ENCODE measurements at places on chromosomes 5 and 9.
A peak's percentile ranks its signal among the peaks of the same experiment; 100 is the strongest.

DNA sequence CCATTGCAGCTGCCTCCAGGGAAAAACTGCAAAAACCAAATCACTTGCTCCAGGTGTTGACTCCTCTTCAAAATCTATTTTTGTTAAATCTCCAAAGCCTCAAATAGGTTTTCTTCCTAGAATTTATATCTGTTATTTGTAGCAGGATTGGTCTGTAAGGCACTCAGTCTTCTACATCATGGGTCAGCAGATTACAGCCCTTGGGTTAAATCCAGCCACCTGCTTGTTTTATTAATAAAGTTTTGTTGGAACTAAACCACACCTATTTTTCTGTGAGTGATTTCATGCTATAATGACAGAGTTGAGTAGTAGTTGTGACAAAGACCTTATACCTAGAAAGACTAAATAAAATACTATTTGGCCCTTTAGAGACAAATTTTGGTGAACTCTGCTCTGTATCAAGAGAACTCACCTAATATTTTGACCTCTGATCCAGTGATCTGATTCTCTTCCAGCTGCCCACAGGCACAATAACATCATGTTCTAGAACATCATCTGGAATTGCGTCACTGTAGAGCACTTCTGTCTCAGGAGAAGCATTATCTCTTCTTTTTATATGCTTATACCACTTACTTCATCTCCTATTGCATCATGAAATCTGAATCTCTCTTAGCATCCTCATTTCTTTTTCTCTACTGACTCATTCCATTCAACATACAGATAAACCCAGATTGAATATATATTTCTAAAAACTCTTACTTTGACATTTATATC is 130.1 kb downstream of the RPS23 start:
- DNase-seq, result no peak

- DNase-seq, result peak; percentile 33
These were observed 724 bp downstream of the TCERG1 start for GRCh38 chr5:146447734-146448380.

DNA sequence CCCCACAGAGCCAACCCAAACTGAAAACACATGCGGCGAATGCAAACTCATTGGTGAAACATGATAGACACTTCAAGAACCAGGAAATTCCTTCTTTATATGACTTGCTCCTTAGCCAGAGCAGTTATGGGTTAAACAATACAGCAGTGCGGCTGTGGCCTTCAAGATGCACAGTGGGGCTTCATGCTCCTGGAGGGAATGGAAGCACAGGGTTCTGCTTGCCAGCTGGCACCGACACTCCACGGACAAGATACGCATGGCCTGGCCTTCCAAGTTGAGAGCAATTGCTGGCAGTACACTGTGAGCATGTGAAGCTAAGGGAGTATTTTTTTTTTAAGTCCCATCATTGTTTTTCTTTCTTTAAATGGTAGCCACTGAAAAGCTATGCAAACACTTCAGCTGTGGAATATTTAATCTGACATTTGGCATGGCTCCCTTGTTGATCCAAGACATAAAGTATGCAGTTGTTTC is 451.6 kb upstream of the CD180 start:
- no peak for DNase-seq

- no peak for DNase-seq
These were observed 1.5 kb upstream of the RFX3 start for GRCh38 chr9:3526997-3527940.

- DNase-seq, result peak; percentile 91
These were observed 462.6 kb upstream of the PAPPA start for GRCh38 chr9:115690786-115691496.

GRCh38 chr5:3518051-3518450 is 77.6 kb upstream of the IRX1 start:
- no peak for DNase-seq

- DNase-seq, result no peak
These were observed 336.9 kb downstream of the ARHGEF28 start for GRCh38 chr5:73962801-73963425.
